ENCODE measurements at places on chromosomes 5 and 9.

GRCh38 chr5:14665949-14666348, 1.4 kb downstream of the OTULIN start:
- DNase-seq = peak; percentile 19

GRCh38 chr5:76755779-76756637, 40.1 kb downstream of the F2R start:
- DNase-seq = no peak

GRCh38 chr5:181058786-181059296, 18.8 kb downstream of the BTNL9 start:
- DNase-seq = no peak

DNA sequence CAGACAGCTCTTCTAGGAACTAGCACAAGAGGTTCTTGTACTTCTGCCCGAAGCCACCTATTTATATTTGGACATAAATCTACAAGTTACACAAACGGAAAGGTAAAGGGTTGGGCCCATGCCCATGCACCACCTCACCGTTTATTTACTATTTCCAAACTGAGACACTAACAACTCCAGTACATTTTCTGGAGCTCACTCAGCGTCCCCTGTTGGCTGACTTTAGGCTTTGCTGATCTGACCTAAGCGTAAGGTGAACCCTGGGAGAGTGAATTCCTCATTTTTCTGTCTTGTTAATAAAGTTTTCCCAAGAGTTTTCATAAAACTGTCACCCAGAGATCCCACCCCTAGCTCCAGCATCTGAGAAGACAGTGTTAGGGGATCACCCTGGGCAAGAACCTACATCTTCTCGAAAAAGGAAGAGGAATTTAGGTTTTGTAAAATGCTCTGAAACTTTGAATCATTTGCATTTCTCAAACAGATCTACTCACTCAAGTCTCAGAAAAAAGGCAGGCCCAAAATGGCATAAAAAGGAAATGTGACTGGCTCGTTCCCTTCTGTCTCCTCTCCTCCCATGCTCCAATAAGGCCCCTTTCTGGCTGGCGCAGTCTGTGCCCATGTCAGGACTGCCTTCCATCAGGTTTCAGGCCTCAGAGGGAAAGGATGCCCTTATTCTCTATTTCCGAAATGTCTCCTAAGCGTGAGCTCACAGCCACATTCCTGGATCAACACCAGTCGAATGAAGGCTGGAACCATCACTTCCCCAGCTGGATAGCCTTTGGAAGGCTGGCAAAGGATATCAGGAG, 201.3 kb downstream of the FANCC start:
- DNase-seq = no peak

GRCh38 chr5:82540301-82540700, 262.1 kb upstream of the RPS23 start:
- DNase-seq = no peak

GRCh38 chr5:66616520-66617225, 20.5 kb downstream of the MAST4 start:
- no peak for DNase-seq

- DNase-seq = no peak
Observed at GRCh38 chr9:98778711-98779530, 17.4 kb downstream of the ANKS6 start.

DNA sequence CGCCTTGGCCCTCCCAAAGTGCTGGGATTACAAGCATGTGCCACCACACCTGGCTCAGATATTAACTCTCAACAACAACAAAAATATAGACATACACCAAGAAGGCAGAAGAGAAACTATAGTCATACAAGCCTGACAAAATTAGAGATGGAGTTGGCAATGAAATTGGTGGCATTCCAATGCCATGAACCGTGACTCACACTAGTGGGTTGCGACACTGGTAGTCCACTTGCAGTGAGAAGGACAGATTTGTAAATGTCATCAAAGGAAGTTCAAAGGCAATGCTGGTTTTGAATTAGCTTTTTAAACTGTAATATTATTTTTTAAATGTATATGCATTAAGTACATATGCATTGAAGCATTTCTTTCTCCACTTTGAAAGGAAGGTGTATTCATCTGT, 8.5 kb upstream of the DNAJC25 start:
- DNase-seq = peak; percentile 89

DNA sequence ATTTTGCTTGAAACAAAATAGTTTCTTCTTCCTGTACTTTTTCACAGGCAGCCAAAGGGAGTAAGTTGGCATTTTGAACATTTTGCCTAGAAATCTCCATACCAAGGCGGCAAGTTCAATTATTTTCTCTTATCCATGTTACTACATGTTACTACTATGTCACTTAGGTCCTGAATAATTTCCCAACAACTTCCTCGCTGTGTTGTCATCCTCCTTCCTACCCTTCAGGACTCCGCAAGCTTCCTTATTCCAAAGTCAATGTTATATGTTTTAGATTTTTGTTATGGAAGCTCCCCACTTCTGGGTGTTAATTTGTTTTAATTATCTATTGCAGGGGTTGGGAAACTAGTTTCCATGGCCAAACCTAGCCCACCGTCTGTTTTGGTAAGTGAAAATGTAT, 9.9 kb upstream of the B4GALT1 start:
- peak; percentile 77 for DNase-seq

DNA sequence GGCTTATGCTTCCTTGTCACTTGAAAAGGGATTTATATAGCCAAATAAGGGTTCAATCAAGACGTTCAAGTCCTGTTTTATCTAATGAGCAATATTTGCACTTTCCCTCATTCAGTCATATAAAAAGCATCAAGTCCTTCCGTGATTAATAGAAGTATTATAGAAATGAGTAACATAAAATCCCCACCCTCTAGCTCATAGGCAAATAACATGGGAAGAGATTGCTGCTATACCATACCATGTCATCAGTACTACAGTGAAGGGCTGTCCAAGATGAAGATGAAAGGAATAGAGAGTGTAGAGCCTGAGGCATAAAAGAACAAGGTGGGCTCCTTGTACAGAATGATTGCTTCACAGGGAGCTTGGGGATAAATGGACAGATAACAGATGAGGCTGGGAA, 20.4 kb upstream of the PAPPA start:
- DNase-seq = no peak

GRCh38 chr9:129572517-129572916, 48.4 kb downstream of the C9orf50 start:
- DNase-seq = no peak

DNA sequence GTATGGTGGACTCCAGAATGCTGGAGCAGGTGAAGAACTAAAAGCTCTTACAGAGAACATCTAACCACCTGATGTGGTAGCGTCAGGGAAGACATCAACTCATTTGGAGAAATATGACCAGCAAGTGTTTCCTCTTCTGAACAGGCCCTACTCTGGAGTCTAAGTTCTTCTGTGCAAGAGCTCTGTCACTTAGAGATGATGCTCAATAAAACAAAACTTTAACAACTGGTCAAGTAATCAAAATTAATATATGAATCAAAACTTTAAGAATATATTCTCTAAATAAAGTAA, 85.8 kb downstream of the CYFIP2 start:
- no peak for DNase-seq

DNA sequence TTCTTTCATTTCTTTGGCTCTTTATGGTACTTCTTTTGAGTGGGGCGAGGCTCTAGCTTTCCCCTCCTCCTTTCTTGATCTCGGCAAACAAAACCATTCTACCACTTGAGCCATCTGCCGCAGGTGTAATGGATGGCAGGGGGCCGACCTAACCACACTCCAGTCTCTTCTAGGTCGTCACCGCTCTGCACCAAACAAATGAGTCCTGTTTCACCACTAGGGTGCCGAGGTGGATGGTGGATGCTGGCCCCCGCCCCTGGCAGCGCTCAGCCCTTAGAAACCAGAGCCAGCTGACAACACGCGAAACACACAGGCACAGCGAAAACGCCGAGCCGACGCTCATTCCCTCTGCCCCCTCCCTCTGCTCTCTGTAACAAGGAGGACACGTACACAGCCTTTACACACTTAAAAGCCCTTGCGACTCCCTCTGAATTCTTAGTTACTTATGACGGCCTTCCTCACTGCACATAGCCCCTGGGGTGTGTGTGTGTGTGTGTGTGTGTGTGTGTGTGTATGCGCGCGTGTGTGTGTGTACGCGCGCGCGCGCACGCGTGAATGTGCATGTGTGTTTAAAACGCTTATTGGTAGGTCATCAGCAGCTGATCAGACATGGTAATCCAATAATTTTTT, 199.4 kb downstream of the MEF2C start:
- DNase-seq = no peak

- DNase-seq = peak; percentile 62
Observed at GRCh38 chr5:58462623-58463230, 2.8 kb upstream of the PLK2 start.

GRCh38 chr5:89936576-89936975, 473.0 kb downstream of the CETN3 start:
- no peak for DNase-seq
